ENCODE measurements at places on chromosomes 1 and 21.

GRCh38 chr1:211959221-211959620 lies 76.1 kb downstream of the INTS7 start:
- DNase-seq: no peak

GRCh38 chr1:154716011-154716410 lies 108.0 kb upstream of the ADAR start:
- peak; percentile 93 for DNase-seq

DNA sequence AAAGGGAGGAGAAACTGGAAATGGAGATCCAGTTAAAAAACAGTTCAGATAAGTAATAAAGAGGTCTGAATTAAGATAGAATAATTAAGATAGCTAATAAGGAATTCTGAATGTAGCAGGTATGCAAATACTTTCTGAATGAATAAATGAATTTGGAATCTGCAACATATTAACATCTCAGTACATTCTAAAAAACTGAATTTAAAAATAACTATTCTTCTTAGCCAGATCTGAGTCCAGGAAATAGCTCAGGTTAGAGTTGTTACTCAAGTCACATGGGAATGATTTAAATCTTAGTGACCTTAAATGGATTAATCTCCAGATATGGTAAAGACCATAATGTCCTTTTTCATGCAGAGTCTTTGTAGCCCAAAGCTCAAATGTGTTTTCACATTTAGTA lies 51.2 kb downstream of the EYA3 start:
- DNase-seq: no peak

GRCh38 chr1:225941187-225941941 lies at the start of gene LEFTY2:
Gene LEFTY2, minus strand, starts transcription at chr1:225941220. Its CDS starts 80 bp downstream, at chr1:225941140.
- DNase-seq: no peak

GRCh38 chr1:52601991-52602855 lies at the start of gene GPX7:
Gene GPX7, plus strand, starts transcription at chr1:52602371. Its CDS starts 39 bp downstream, at chr1:52602410.
- no peak for DNase-seq

GRCh38 chr1:212691561-212692071 lies 8.0 kb downstream of the BATF3 start:
- DNase-seq: no peak

GRCh38 chr1:103949779-103950178 lies 200.1 kb downstream of the AMY1C start:
- DNase-seq: no peak

All from inflammatory macrophage treated with lipopolysaccharide for 1 hour (primary cell).